Muscle of leg (tissue), 16 donors: ENCODE measurements at places on chromosomes 2 and 18.

DNA sequence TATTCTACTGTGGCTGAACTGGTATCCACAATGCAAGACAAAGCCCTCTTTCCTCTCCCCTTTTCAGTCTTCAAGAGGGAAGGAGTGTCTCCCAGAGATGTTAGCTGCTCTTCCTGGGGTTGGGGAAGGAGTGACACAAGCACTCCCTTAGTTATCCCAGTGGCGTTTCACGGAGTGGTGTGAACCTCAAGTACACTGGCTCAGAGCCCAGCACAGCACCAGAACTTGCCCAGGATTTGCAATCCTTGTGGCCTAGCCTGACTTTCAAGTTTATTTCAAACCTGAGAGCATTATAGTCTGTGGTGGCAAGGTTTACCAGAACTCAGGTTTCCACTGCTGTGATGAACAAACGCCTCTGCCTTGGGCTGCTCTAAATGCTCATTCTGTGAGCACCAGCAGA lies 162.5 kb downstream of the CCDC102B start:
- no peak for DNase-seq

DNA sequence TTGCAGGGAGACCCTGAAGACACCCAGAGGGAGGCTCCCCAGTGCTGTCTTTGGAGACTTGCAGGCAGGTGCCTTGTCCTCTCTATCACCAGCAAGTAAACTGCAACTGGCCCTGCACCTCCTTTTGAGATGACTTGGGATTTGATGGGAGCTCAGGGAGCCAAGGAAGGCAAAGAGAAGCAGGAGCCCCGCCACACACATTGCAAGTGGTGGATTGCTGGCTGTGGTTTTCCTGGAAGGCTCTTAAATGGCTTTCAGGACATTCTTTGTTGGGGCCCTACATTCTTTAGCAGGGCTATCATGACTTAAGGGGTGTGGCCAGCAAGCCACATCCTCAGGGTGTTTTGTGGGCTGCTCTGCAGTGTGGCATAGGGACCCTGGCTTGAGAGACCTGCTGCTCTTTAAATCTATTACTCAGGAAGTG lies 39.9 kb upstream of the CDC42EP3 start:
- DNase-seq = no peak

- DNase-seq = peak; percentile 16
These were observed 108.9 kb downstream of the THSD7B start for GRCh38 chr2:136874258-136874657.

DNA sequence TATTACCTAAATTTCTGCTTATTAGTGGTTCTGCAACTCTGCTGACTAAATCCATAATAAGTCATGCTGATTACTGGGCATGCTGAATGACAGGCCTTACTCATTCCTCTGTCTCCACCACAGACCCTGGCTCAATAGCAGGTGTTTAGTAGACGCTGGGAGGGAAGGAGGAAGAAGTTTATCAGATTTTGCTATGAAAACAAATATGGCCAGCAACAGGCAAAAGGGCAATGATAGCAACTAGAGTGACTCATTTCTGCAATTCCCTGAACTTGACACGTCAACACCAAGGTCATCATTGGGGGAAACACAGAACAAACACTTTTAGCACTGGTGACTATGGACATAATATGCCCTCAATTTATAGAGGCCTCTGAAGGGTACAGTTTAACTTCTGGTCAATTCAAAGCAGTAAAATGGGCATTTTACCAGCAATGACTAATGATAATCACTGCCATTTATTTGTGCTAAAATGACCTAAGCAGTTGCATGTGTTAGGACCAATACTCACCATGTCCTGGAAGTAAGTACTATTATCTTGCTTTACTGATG lies 35.2 kb downstream of the TMEM163 start:
- no peak for DNase-seq

DNA sequence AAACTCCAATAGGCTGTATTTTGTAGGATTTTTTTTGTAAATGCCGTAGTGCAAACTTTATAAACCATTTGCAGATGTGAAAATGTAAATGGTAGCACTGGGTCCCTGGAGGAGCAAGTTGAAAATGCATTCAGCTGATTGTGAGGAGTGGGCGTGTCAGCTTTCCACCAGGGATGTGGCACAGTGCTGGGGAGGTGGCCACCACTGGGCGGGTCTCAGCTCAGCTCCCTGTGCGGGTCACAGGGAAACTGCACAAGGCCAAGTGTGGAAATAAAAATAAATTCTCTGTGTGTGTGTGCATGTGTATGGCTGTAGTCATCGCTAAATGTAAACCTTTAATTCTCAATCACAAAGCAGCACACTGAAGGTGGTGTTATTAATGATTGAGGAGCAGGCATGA lies 137.2 kb upstream of the PXDN start:
- no peak for DNase-seq

DNA sequence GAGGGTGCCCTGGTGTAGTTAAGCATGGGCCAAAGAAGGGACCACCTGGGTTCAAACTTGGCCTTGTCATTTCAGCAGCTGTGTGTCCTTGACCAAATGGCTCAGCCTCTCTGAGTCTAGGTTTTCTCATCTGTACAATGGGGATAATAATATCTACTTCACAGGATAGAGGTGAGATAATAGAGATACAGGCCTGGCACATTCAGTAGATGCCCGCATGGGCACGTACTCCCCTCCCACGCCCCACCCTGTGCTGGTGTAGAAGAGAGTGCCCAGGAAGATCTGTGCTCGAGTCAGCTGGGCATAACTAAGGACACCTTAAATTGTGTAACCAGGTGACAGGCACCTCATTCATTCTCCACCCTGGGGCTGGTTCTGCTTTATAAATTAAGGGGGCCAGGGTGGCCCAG lies 8.4 kb upstream of the TMEM185B start:
- no peak for DNase-seq

- peak; percentile 33 for DNase-seq
These were observed 1234.6 kb upstream of the CHAC2 start for GRCh38 chr2:52532956-52533355.

GRCh38 chr2:191479680-191480023 lies 198.3 kb upstream of the NABP1 start:
- no peak for DNase-seq

GRCh38 chr2:165796129-165796528 lies 2.1 kb upstream of the GALNT3 start:
- DNase-seq = no peak

- DNase-seq = no peak
These were observed 9.0 kb upstream of the BOD1L2 start for GRCh38 chr18:57137847-57138246.

DNA sequence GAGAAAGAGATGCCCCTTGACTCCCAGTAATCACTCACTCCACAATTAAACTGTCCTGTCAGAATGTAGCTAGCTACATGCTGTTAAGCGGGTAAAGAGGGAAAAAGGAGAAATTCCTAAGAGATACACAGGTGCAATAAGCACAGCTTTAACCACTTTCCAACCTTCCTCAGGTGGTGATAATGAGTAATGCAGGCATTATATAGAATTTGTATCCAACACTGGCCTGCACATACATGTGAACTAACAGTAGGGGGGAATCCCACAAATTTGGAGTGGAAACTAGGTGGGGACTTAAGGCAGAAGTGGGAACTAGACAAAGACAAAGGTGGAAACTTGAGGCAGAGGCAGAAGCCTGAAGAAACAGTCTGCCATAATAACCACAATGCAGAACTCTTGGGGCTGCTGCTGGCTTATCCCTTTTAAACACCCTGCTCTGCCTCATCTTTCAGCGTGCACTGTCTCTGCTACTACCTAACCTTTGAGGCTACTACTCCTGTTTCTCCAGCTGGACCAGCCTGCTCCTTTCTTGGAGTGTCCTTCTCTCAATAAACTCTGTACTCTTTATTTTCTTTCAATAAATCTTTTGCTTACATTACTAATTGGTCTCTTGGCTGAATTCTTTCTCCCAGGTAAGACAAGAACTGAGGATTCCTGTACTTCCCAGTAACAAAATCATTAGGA lies 259.7 kb downstream of the PDE11A start:
- DNase-seq = no peak

DNA sequence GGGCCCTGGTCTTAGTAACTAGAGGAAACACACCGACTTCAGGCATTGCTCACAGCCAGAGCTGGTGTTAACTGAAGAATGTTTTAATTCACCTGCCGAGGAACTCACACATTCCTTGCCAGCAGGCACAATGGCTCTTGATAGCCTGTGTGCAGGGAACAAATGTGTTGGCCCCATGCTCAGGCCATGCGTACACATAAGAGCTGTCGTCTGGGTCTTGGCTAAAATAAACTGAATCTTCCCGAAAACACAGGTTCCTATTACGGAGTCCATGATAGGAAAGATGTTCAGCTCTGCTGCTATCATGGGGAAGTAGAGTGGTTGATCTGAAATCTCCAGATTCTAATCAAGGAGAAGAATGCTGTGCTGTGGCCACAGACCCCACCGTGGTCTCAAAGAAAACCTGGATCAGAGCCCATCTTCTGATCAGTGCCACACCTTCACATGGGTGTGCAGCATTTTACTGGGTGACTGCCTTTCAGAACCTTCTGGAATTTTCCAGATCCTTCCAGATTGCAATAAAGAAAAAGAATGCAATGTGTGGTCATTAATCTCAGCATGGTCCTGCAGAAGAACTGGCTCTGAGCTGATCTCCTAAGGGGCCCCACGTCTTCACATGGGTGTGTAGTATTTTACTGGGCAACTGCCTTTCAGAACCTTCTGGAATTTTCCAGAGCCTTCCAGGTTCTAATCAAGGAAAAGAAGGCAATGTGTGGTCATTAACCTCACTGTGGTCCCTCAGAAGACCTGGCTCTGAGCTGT lies 17.2 kb downstream of the MBP start:
- DNase-seq = no peak

DNA sequence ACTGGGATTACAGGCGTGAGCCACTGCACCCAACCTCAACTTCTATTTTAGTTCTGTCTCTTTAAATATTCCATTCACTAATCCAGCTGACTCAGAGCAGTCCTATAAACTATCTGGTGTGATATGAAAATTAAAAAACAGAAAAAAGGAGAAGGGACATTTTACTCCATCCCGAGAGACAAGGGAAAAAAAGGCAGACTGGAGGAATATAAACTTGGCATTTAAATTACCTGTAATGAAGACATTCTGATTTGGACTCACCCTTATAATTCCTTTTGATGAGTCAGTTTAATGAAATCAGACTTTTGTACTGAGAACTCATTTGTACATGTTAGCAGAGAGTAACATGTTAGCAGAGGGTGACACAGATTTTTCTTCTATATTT lies 74.8 kb upstream of the RIOK3 start:
- no peak for DNase-seq

GRCh38 chr2:170157025-170157684 lies 20.8 kb upstream of the MYO3B start:
- no peak for DNase-seq

DNA sequence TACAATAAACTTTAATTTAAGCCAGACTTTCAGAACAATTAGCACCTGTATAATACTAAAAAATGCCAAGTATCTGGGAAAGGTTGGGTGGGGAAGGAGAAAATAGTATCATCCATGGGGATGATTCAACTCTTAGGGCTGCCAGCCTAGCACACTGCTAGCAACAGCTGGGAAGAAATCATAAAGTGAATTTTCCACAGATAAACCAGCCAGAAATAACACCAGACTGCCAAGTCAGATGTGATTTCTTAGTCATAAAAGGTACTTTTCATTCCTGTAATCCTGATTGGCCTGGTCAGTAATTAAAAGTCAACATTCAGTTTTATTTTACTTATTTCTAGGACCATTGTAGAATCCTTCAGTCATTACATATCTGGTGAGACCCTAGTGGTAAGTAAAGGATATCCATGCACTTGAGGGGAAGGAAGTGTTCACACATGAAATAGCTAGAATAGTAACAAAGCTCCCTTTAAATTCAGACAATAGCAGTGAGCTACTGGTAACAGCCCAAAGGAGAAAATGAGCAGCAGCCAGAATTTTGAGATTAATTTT lies 59.4 kb downstream of the LIMS1 start:
- peak; percentile 79 for DNase-seq

DNA sequence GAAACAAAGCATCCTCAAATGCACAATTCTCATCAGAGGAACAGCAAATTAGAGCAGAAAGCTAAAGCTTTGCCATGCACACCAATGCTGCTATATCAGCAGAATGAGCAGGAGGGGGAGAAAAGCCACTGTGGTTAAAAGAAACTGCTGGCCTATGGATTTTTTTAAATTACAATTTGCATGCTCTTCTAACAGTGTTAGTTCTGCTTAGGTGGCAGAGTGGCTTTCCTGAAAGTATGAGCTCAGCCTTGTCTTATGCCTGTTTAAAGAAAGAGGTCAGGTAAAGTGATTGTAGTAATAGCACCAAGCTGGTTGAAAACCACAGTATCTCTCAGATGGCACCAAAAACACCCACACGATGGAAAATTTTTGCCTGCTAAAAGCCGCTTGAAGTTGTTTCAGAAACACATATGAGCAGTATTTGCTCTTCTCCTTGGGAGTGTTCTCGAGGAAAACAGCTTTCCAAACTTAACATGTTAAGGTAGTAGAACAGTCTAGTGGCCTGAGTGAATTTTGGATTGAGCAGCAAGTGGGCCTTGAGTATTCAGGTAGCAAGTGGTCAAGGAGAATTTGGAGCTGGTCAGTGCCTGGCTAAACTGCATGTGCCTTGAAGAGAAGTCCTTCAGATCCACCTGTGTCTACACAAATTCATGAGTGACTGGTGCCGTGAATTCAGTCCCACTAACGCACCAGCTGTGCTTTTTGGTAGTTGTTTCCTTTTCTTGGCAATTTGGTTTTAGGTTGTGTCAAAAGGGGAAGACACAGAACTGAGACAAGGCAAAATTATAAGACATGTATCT lies 19.6 kb upstream of the NDUFV2 start:
- peak; percentile 63 for DNase-seq

DNA sequence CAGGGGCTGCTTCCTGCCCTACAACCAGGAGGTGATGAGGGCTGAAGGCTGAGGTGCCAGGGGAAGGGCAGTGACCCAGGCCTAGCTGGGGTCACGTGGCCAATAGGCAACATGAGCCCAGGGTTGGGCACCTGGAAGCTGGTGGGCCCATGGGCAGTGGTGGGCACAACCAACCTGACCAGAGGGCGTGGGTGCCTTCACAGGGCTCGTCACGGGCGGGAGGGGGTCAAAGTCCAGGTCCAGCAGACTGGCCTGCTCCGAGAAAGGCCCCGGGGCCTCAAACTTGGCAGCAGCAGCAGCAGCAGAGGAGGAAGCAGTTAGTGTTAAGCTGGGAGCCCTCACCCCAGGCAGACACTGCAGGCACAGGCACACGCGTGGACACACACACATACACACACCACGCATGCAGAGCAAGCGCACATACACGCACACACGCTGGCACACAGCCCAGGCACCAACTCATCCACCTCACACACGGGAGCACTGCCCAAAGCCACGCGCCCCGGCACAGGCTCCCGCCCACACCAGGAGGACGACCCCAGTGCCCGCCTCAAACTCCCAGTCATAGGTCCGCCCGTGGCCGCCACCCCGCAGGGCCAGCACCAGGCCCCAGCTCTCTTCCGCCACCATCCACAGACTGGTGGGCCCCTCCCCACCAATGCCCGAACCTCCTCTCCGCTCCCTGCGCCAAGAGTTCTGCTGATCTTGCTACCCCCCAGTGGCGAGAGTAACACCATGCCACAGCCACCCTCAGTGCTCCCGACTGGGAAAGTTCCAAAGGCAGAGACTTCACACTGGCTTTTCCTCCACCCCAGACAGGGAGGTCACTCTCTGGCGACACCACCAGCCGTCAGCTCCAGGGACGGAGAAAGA lies 53.0 kb downstream of the BIN1 start:
- no peak for DNase-seq

- DNase-seq = no peak
These were observed 6.1 kb downstream of the ONECUT2 start for GRCh38 chr18:57441071-57441794.

GRCh38 chr2:1791685-1792435 lies 47.5 kb upstream of the PXDN start:
- peak; percentile 76 for DNase-seq

GRCh38 chr18:24630346-24630880 lies 170.0 kb downstream of the HRH4 start:
- DNase-seq = no peak

- no peak for DNase-seq
These were observed 1043.0 kb upstream of the POU3F3 start for GRCh38 chr2:103810875-103811274.
